GM23338 (cell line): ENCODE measurements at places on chromosomes 2 and 18. TPM values are rescaled to one million over a fixed set of nuclear protein-coding genes. Genes with fewer than 3 reads are reported as not detected.
A peak's percentile ranks its signal among the peaks of the same experiment; 100 is the strongest.

DNA sequence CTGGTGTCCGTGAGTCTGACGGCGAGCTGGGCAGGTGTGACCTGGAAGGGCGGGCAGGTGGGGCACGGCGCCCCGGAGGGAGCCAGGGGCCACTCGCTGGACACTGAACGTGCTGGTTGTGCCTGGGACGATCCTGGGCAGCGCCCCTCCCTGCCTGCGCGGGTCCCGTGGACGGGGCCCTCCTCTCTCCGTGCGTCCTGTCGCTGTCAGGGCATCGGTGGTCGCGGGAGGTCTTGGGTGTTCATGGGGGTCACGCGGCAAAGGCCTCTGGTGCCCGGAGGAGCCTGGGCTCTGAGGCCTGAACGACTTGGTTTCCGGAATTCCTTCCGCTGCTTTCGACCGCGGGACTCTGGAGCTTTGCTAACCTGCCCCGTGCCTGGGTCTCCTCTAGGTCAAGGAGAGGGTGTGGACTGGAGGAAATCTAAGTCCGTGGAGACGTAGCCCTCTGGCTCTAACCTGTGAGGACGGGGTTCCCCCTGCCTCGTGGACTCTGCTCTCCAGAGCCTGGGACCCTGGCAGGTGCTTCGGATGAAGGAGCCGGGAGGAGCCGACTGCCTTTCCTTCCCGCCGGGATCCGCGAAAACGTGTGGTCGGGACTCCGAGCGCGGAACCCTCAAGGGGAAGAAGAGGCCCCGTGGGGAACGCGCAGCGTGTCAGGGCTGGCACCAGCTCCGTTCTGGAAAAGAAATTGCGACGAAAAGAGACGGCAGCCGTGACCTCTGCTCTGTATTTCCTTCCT lies 14.7 kb downstream of the SOX11 start:
- H3K27me3 ChIP-seq = no peaks in the 10 kb centered on the region
- no peaks in the 10 kb centered on the region for H3K36me3 ChIP-seq
- peak; percentile 39 for DNase-seq
- no peak overlapping the region for H3K27ac ChIP-seq

DNA sequence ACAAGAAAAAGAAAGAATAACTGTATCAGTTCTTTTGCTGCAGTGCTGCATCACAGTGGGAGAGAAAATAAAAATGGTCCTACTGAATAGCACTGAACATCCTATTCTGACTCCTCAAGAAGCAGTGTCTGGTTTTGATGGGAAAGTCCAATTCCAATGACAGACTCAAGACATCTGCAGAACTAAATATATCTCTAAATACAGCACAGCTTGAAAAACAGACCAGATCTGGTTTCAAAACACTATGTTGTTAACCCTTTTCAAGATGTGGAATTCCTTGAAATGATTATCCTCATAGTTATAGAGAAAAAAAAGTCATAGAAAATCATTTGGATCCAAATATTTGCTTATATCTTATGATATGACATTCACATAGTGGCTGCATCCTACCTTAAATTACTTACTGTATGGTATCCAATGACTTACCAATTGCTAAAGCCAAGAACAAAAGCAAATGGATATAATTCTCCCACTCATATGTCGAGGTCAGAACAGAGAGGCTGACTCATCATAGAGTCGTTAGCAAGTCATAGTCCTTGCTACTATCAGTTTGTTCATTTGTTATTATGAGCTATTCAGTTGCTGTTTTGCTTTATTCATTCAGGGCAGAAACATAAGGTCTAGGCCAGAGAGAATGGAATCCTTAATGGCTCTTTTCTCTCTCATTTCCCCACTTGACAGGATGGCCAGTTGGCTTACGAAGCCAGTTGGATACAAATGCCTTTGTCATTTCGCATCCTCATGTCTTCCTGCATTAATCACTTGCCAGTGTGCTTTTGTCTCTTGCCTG lies 62.5 kb upstream of the ACVR2A start:
- no peak overlapping the region for H3K27ac ChIP-seq
- H3K27me3 ChIP-seq = no peaks in the 10 kb centered on the region
- H3K4me1 ChIP-seq = peaks cover 6% of the 10 kb centered on the region; the same call in 1 of the 2 replicates
- DNase-seq = peak; percentile 6
- H3K36me3 ChIP-seq = no peaks in the 10 kb centered on the region

DNA sequence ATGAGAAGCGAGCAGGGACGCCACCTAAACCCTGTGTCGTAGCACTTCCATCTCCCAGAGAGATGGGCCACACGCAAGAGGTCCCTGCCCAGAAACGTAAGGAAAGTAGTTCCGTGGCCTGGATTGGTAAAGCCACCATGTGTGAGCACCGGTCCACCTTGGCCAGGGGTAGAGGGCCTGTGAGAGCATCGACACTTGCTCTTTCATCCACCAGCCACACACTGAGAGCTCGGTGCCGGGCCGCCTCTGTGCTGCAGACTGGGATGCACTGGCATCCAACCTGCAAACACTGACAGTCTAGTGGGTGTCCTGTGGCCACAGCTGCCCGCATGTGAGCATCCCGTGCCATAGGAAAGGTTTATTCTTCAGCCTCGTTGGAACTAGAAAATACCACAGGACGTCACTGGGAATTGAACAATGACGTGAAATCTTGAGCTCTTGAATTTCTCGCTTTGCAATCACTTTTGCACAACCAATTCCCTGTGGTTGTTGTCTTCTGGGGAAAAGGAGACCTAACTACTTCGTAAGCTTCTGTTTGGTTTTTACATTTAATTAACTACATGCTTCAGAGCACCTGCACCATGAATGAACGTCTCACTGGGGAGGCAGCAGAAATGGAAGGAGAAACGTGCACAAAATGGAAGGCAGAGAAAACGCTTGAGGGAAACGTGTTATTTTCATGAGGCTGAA lies 212.0 kb upstream of the RAB6C start:
- no peak overlapping the region for H3K27ac ChIP-seq
- DNase-seq = no peak
- H3K4me1 ChIP-seq = no peaks in the 10 kb centered on the region
- H3K27me3 ChIP-seq = no peaks in the 10 kb centered on the region
- no peak overlapping the region for H3K4me3 ChIP-seq

The COBLL1 gene
- total RNA-seq = 7.4 and 13.7 TPM in 2 replicates

- H3K27me3 ChIP-seq = no peaks in the 10 kb centered on the region
- no peak for DNase-seq
- no peaks in the 10 kb centered on the region for H3K4me1 ChIP-seq
- H3K4me3 ChIP-seq = no peak overlapping the region
- no peak overlapping the region for H3K27ac ChIP-seq
- no peaks in the 10 kb centered on the region for H3K36me3 ChIP-seq
These were observed 3.5 kb upstream of the ARHGAP15 start for GRCh38 chr2:143125717-143126116.

DNA sequence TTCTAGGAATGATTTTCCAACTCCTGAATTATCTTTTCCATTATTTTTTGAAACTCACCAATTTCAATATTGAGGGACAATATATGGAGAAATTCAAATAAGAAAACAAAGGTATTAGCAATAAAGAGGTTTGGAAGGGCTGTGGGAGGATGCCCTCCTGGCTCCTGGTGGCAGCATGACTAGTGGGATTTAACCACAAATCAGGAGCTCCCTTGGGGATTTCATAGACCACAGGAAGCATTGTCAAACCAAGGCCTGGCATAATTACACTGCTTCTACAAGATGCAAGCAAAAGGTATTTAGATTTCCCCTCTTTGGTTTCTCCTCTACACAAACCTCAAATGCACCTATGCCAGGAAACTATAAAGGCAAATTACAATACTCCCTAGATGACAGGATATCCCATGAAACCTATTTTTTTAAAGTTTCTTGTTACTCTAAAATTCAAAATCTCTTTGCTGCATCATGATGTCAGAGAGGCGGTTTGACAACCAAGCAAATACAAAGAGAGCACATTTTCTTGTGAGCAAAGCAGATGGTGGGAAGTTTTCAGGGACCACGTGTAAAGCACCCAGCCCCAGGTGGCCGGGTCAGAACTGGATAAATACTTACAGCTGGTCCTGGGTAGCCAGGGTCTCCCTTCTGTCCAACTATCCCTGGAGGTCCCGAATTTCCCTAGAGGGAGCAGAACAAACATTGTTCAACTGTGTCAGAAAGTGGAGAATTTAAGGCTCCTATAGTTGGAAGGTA lies 67.9 kb downstream of the COL6A3 start:
- DNase-seq = no peak
- no peaks in the 10 kb centered on the region for H3K27me3 ChIP-seq
- no peak overlapping the region for H3K27ac ChIP-seq
- no peak overlapping the region for H3K4me3 ChIP-seq
- no peaks in the 10 kb centered on the region for H3K36me3 ChIP-seq
- H3K4me1 ChIP-seq = no peaks in the 10 kb centered on the region

The MEP1B gene
- total RNA-seq = not detected in 2 replicates

- peak within 1 kb of the TSS; percentile 95 for H3K27ac ChIP-seq
- peaks cover 13% of the 10 kb centered on the region; the same call in 1 of the 2 replicates for H3K4me1 ChIP-seq
- peak; percentile 90 for DNase-seq
- no peaks in the 10 kb centered on the region for H3K27me3 ChIP-seq
These were observed at the start of the genes CEP76 and PSMG2 for GRCh38 chr18:12702221-12703095. CEP76 (minus strand) TSS chr18:12702723; CDS start chr18:12702548, 175 bp downstream. PSMG2 (plus strand) TSS chr18:12703042; CDS start chr18:12703108, 66 bp downstream.

The BCL11A gene
- total RNA-seq = 49.2 and 57.5 TPM in 2 replicates

- no peaks in the 10 kb centered on the region for H3K27me3 ChIP-seq
- no peaks in the 10 kb centered on the region for H3K36me3 ChIP-seq
- H3K4me3 ChIP-seq = no peak overlapping the region
- no peak overlapping the region for H3K27ac ChIP-seq
- no peak for DNase-seq
- no peaks in the 10 kb centered on the region for H3K4me1 ChIP-seq
These were observed 29.2 kb upstream of the ZDBF2 start for GRCh38 chr2:206245265-206245672.

DNA sequence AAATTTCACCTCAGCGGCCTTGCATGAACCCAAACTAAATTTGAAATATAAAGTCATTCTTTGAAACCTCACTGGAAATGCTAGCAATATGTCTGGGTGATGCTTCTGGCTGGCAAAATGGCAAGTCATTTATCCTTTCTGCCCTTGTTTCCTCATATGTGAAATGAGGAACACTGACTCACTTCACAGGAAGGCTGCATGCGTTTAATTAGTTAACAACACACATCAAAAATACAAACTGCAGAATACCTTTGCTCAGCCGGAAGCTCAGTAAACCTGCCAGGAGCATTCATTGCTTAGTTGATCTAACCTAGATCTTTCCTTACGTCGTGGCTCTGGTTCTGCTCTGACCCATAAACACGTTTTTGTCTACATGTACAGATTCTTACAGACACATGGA lies 214.2 kb upstream of the ACVR2A start:
- no peak overlapping the region for H3K4me3 ChIP-seq
- no peaks in the 10 kb centered on the region for H3K36me3 ChIP-seq
- no peaks in the 10 kb centered on the region for H3K4me1 ChIP-seq
- DNase-seq = no peak
- no peak overlapping the region for H3K27ac ChIP-seq

The PTGR3 gene
- total RNA-seq = 1.5 TPM in 2 replicates

GRCh38 chr18:38909972-38910371 lies 1344.4 kb upstream of the CELF4 start:
- no peaks in the 10 kb centered on the region for H3K27me3 ChIP-seq
- no peak for DNase-seq
- no peak overlapping the region for H3K27ac ChIP-seq

- peaks cover 26% of the 10 kb centered on the region for H3K4me1 ChIP-seq
- H3K36me3 ChIP-seq = no peaks in the 10 kb centered on the region
- no peaks in the 10 kb centered on the region for H3K27me3 ChIP-seq
- H3K27ac ChIP-seq = no peak overlapping the region
These were observed 60.4 kb downstream of the C2orf76 start for GRCh38 chr2:119306196-119306590.

DNA sequence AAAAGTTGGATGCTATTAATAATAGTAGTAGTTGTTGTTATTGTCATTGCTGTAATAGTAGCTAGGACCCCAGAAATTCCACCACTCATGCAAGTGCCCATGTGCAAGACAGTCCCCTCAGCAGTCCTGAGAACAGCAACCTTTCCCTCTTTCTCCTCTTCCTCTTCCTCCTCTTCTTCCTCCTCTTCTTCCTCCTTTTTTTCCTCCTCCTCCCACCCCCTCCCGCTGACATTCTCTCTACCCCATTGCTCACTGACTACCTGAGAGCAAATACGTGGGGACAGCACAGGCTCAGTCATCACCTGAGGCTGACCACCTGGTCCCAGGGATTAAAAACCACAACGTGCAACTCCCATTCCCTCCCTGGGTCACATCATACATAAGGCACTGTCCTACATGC lies 41.8 kb downstream of the SMAD7 start:
- H3K4me3 ChIP-seq = no peak overlapping the region
- H3K27me3 ChIP-seq = no peaks in the 10 kb centered on the region
- no peaks in the 10 kb centered on the region for H3K4me1 ChIP-seq
- H3K36me3 ChIP-seq = no peaks in the 10 kb centered on the region
- DNase-seq = no peak

The GCG gene
- not detected in 2 replicates for total RNA-seq
